ENCODE measurements at places on chromosomes 7 and 10.

- DNase-seq, result no peak
These were observed 1.1 kb downstream of the VIM start for GRCh38 chr10:17229016-17229716.

GRCh38 chr10:12504176-12504575, 154.8 kb downstream of the CAMK1D start:
- no peak for DNase-seq

- DNase-seq, result no peak
These were observed 4.4 kb upstream of the MYL7 start for GRCh38 chr7:44145479-44145968.

DNA sequence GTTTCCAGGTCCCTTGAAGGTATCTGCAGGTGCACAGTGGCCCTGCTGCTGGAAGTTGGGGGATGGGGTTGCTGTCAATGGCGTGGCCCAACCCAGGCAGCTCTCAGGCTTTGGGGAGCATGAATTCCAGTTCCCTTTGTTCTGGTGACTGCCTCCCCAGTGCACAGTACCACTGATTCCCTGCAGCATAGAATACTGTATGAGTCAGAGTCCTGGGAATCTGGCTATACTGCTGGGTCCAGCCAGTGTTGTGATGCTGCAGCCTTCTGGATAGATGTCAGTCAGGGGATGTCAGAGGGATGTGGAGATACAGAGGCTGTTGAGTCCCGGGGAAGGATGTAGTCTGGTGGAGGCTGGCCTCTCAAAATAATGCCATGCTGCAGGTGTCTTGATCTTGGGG, 99.3 kb downstream of the LANCL2 start:
- DNase-seq, result no peak

DNA sequence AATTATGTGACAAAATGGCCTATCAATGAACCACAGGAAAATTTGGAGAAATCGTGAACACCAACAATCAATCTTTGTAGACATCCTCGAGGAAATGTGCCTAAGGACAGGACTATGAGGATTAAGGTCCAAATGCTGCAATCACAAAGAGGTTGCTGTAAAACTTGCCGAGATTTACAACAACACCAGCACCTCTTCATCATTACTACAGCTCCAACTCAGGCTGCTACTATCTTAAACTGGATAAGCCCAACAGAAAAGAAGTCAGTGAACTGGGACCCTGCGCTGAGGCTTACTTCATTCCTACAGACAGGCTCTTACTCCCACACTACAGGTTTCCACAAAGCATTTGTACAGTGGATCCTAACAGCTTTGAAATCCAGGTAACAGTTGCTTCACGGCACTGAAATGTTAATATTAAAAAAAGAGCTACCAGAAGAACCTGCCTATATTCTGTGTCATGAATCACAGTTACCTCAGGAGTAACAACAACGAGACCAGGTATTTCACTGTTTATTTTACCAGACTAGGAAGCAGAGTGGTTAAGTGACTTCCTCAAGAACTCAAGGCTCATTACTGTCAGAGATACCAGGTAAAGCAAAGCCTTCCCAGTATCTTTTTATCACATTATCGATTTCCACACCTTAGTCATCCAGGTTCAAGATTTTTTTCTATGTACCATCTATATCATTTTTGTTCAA, 23.9 kb downstream of the CACUL1 start:
- no peak for DNase-seq

- no peak for DNase-seq
These were observed 3.9 kb upstream of the GPRIN2 start for GRCh38 chr10:46560381-46560780.

GRCh38 chr10:119420950-119421875, 121.3 kb downstream of the RGS10 start:
- no peak for DNase-seq

- DNase-seq, result no peak
These were observed 775.5 kb downstream of the LRMDA start for GRCh38 chr10:76206797-76207352.

GRCh38 chr7:136290351-136290750, 313.2 kb upstream of the MTPN start:
- DNase-seq, result no peak

GRCh38 chr7:125126376-125126775, 196.8 kb upstream of the POT1 start:
- no peak for DNase-seq

GRCh38 chr7:66727058-66727457, 13.5 kb upstream of the RABGEF1 start:
- DNase-seq, result no peak

DNA sequence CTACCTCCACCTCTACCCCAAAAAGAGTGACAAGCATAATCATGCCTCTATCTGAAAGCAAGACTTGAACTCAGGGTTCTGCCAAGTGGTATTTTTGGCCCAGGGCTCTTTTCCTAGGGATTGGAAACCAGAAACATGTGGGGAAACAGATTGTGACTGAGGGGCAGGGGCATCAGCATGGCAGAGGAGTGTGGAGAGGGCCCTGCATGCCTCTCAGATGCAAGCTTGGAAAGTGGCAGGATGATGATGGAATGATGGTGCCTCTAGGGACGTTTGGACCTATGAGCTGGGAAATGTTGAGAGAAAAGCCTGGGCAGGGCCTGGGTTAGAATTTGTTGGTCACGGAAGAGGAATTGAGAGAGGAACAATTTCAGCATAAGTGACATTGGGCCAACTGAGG, 78.4 kb upstream of the LEP start:
- no peak for DNase-seq

DNA sequence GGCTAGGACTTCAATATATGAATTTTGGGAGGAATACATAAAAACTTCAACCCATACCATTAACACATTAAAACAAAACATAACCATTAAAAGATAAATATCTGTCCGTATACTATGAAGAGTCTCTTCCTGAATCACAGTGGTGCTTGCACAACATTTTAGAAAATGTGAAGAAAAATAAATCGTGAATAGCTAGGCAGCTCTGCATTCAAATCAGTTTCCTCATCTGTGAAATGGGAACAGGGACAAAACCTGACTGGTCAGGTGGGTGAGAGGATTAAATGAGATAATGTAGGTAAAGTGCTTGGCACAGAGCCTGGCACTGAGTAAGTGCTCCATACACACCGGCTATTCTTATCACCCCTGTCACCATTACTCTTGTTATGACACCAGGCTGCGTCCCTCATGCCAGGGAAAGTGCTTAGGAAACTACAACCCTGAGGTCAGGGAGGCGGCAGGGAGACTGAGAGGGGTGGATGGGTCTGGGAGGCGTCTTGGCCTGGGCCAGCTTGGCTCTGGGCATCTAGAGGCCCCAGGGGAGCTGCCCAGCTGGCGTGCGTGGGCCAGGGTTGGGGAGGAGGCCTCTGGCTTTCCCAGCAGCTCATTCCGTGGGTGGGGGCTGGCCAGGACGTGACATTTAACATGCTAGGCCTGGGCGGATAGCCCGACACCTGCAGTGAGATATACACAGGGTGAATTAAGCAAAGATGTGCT, 78.3 kb downstream of the SH3PXD2A start:
- no peak for DNase-seq

- no peak for DNase-seq
These were observed 112.8 kb downstream of the APBB1IP start for GRCh38 chr10:26550774-26551526.

- no peak for DNase-seq
These were observed 54.8 kb downstream of the ABLIM1 start for GRCh38 chr10:114603303-114603702.

GRCh38 chr10:13472359-13472758, 56.5 kb downstream of the BEND7 start:
- no peak for DNase-seq
